ENCODE measurements at places on chromosomes 16 and 17. TPM values are rescaled to one million over a fixed set of nuclear protein-coding genes. Genes with fewer than 3 reads are reported as not detected.

Gene HEATR9
- total RNA-seq, result not detected

DNA sequence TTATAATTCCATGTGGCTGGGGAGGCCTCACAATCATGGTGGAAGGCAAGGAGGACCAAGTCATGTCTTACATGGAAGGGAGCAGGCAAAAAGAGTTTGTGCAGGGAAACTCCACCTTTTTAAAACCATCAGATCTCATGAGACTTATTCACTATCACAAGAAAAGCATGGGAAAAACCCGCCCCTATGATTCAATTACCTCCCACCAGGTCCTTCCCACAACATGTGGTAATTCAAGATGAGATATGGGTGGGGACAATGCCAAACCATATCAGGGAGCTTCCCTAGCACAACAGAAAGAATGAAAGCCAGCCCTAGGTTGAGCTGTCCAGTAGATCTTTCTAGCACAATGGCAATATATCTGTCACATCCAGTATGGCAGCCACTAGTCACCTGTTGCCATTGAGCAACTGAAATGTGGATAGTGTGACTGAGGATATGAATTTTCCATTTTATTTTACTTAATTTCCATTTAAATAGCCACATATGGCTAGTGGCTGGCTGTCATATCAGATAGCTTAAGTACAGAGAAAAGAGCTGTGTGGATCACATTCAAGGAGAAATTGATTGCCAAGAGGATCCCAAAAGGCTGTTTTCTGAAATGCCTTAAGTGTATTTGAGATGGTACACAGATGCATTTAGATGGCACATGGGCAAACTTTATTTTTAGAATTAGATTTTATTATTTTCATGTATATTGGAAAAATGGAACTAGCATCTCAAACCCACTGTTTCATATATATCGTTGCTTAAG lies 273.0 kb downstream of the GRIN2A start:
- DNase-seq, result no peak

Gene BIRC5
- 218 TPM for total RNA-seq

Gene G6PC3
- total RNA-seq, result 22.8 TPM

Gene TMC7
- 6.2 TPM for total RNA-seq

DNA sequence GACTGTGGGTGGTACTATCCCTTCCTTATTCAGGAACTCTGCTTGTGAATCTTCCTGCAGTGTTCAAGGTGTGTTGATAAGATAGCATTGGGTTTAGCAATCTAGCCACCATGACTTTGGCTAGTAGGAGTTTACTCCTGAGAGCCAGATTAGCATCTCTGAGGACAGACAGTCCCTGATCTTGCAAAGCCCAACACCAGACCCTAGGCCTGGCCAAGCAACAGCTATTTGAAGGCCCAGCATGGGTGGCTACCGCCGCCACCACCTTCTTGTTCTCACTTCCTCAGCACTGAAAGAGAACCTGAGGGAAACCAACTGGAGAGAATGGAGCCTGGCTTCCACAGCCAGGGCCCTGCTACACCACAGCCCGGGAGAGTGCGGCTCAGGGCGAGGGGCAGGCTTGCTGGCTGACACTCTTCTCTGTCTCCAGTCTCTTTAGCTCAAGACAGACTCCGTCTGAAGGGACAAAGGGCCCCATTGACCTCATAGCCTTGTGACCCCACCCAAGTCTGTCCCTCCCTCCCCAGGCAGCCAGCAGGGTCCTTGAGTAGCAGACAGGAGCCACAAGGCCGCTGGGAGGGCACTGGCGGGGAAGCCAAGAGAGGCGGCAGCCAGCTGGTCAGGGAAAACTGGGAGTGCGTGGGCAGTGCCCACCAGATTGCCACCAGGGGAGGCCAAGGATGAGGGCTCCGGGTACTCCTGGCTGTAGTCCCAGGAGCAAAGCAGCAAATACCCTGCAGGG lies 10.9 kb upstream of the ARHGAP23 start:
- DNase-seq, result no peak

GRCh38 chr17:64218066-64218465 lies 45.0 kb downstream of the TEX2 start:
- no peak for DNase-seq

GRCh38 chr17:46790216-46790615 lies 28.3 kb downstream of the WNT3 start:
- no peak for DNase-seq

GRCh38 chr16:12548270-12548983 lies 255.3 kb downstream of the CPPED1 start:
- no peak for DNase-seq

GRCh38 chr16:82156761-82157533 lies 13.1 kb downstream of the MPHOSPH6 start:
- DNase-seq, result no peak

Gene MYH8
- total RNA-seq, result not detected

DNA sequence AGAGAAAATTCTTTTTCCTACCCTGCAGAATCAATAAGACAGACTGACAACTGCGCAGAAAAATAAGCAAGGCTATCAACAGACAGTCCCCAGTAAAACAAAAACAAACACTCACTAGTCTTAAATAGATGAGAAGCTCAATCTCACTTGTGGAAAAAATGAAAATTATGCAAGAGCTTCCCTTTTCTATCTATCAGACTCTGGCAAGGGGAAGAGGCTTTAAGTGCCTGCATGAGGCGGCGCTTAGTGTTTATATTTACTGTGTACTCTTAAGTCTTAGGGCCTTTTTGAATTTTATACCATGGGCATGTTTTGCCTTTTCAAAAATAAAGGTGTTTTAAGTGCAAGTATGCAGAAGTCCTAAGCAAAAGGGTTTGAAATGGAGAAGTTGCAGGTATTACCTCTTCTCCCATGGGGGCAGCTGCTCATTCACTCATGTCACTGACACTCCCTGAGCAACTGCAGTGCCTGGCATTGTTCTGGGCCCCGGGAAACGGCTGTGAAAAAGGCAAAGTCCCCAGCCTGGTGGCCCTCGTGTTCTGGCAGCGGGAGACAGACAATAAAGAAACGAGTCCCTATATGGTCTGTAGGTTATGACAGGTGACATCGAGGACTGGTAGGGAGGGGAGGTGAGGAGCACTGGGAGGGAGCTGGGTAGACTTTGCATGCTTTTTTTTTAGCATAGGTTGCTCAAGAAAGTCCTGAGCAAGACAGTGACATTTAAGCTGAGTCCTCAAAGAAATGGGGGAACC lies 35.2 kb downstream of the HSBP1 start:
- DNase-seq, result no peak

GRCh38 chr16:72243621-72244020 lies 71.7 kb upstream of the PMFBP1 start:
- DNase-seq, result no peak

DNA sequence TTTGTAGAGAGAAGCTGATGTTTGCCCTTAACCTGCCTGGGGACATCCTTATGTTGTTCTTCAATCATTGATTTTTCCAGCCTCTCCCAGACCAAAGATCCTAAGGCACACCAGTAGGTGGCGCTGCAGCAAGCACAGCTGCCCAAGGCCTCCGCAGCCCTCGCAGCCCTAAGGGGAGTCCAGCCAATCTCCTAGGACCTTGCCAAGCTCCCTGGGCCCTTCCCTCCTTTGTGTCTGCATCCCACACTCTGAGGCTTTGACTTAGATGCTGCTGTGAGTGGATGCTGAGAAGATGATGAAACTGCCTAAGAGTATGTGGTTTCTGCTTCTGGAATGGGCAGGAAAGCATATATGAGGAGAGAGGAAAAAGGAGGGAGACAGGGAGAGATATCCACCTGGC lies 47.1 kb downstream of the SPACA3 start:
- peak; percentile 15 for DNase-seq

- no peak for DNase-seq
Observed at GRCh38 chr16:68470461-68471150, 22.3 kb upstream of the SMPD3 start.

Gene KRT24
- not detected for total RNA-seq

DNA sequence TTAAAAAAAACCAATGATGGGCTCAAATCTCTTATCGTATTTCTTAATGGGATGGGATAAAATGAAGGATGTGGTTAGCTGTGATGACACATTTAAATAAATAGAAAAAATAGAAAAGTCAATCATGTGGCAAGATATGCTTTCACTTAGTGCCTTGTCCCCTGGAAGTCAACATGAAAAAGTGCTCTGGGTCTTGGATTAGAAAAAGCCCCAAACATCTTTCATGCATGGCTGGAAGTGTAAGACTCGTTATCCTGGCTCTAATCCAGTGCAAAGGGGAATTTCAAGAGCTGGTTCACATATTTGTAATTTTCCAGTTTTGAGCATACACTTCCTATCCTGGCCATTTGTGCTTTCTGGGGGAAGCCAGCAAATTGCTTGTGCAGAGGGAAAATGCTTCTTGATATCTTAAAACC lies 160.9 kb downstream of the MAP2K6 start:
- peak; percentile 52 for DNase-seq

- peak; percentile 59 for DNase-seq
Observed at GRCh38 chr16:85556456-85557082, 56.6 kb upstream of the GSE1 start.

Gene TP53TG3F
- not detected for total RNA-seq

Data from MG63 (cell line).